ENCODE measurements at places on chromosomes 6 and 20. TPM values are rescaled to one million over a fixed set of nuclear protein-coding genes. Genes with fewer than 3 reads are reported as not detected.

Gene TNNC2
- 0.44 TPM for polyA plus RNA-seq

Gene DYNLT2
- 8.1 TPM for polyA plus RNA-seq

DNA sequence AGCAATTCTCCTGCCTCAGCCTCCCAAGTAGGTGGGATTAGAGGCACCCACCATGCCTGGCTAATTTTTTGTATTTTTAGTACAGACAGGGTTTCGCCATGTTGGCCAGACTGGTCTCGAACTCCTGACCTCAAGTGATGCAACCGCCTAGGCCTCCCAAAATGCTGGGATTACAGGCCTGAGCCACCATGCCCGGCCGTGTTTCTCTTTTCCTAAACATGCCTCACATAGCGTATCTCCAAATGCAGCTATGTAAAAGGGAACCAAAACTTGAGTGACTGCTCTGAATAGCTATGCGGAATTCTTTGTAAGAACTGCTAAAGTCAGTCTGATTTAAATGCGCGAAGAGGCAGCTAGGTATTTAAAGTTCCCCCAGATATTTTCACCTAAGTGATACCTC is 20.5 kb downstream of the BPIFA2 start:
- no peak overlapping the region for H3K27ac ChIP-seq
- no peaks in the 10 kb centered on the region for H3K4me1 ChIP-seq
- no peak for DNase-seq
- H3K27me3 ChIP-seq: no peaks in the 10 kb centered on the region

GRCh38 chr6:78615430-78615904 is 251.9 kb upstream of the IRAK1BP1 start:
- no peaks in the 10 kb centered on the region for H3K27me3 ChIP-seq
- H3K27ac ChIP-seq: no peak overlapping the region
- no peak overlapping the region for H3K4me3 ChIP-seq

Gene FAM50B
- 10.5 TPM for polyA plus RNA-seq

GRCh38 chr6:72792692-72793091 is 170.8 kb downstream of the KCNQ5 start:
- no peaks in the 10 kb centered on the region for H3K36me3 ChIP-seq
- no peak overlapping the region for H3K4me3 ChIP-seq
- no peak for DNase-seq
- peaks cover under 1% of the 10 kb centered on the region for H3K4me1 ChIP-seq
- no peak overlapping the region for H3K27ac ChIP-seq

DNA sequence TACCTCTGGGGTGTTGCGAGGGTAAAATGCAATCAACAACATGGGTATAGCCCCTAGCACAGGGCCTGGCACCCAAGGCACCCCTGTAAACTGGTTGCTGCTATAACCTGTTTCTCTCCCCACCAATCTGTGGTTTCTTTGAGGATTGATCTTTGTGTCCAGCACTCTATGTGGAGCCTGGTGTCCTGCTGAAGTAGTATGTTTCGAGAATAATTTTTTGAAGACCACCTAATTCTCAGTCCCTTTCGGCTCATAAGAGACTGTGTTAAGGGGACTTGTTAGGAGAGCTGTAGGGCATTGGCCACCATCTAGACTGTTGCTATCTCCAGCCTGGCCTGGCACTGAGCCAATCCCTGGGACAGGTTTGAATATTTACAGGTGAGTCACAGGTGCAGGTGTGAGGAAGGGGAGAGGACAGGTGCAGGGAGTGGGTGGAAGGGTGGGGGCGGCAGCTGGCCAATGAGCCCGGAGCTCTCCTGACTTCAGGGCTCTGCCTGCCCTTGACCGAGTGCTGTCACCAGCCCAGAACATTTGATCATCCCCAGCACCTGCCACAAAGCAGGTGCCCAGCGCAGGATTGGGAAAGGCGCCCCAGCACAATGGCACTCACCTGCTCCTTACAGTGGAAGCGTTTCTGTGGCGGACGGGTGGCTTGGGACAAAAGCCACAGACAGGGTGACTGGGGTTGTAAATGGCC is 8.1 kb upstream of the C20orf144 start:
- peak; percentile 86 for DNase-seq
- H3K27ac ChIP-seq: no peak overlapping the region
- H3K4me3 ChIP-seq: no peak overlapping the region
- no peaks in the 10 kb centered on the region for H3K27me3 ChIP-seq
- peaks cover 5% of the 10 kb centered on the region for H3K4me1 ChIP-seq
- H3K36me3 ChIP-seq: peaks cover 24% of the 10 kb centered on the region

Gene SLC17A9
- polyA plus RNA-seq: 2.9 TPM

- no peaks in the 10 kb centered on the region for H3K4me1 ChIP-seq
- no peak overlapping the region for H3K27ac ChIP-seq
- DNase-seq: no peak
- H3K4me3 ChIP-seq: no peak overlapping the region
Observed at GRCh38 chr6:82567621-82568020, 204.0 kb downstream of the TPBG start.

DNA sequence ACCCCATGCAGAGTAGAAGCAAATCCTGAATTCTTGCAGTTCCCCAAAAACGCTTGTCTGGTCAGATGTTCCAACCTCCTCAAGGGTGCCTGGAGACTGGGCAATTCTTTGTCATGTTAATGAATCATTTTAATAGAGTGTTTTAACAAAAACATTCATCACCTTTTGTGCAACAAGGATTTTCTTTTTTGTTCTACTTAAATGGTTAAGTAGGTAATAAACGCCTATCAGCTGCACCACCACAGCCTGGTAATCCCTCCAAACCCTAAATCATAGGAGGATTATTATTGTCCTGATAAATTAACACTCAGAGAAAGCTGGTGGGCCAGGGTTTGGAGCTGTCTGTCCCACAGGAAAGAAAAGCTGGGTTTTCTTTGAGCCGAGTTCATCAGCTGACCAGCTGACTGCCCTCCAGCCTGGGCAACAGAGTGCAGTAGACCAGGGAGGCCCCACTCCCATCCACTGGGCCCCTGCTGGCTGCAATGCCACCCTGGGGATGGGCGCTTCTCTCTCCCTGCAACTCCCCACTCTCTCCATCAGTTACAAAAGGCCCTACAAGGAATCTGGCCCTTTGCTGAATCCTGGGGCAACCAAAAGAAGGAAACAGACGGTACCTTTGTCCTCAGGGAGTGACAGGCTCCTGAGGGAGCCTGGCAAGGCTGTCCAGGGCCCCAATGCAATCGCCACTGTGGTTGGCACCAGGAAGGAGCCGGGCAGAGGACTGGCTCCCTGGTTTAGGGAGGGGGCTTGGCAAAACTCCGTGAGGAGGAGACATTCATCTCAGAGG is 23.1 kb upstream of the BMP7 start:
- H3K27ac ChIP-seq: no peak overlapping the region
- H3K4me3 ChIP-seq: no peak overlapping the region
- H3K27me3 ChIP-seq: peaks cover 9% of the 10 kb centered on the region
- H3K36me3 ChIP-seq: no peaks in the 10 kb centered on the region
- H3K4me1 ChIP-seq: no peaks in the 10 kb centered on the region

Gene PI16
- polyA plus RNA-seq: 0.15 TPM

Gene ADAM33
- polyA plus RNA-seq: 10.6 TPM
